ENCODE measurements at places on chromosomes 2 and 18.

DNA sequence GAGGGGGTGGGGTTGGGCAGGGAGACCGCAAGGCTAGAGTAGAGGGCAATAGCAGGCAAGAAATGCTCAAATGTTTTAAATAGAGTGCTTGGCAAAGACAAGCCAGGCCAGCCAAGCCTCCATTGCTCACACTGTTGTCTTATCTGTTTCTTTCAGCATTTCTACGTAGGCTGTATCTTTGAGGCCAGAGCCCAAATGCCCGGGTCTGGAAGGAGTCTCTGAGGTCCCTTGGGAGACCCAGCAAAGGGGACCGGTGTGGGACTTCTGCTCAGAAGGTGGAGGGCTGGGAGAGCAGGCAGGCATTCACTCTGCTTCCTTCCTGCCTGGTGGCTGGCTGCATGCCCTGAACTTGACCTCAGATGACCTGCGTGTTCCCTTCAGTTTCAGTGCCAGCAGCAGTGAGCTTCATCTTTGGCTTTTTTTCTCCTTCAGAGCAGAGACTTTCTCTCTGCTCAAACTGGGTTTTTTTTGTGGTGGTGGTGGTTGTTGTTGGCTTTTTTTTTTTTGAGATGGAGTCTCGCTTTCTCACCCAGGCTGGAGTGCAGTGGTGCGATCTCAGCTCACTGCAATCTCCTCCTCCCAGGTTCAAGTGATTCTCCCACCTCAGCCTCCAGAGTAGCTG is 13.7 kb upstream of the TET3 start:
- peak; percentile 64 for DNase-seq

- no peak for DNase-seq
These were observed 56.3 kb downstream of the ASB1 start for GRCh38 chr2:238483021-238483420.

GRCh38 chr2:12424809-12425208 is 291.9 kb upstream of the TRIB2 start:
- no peak for DNase-seq

GRCh38 chr2:99140860-99141109 is 722 bp upstream of the C2orf15 start:
- DNase-seq: peak; percentile 41

DNA sequence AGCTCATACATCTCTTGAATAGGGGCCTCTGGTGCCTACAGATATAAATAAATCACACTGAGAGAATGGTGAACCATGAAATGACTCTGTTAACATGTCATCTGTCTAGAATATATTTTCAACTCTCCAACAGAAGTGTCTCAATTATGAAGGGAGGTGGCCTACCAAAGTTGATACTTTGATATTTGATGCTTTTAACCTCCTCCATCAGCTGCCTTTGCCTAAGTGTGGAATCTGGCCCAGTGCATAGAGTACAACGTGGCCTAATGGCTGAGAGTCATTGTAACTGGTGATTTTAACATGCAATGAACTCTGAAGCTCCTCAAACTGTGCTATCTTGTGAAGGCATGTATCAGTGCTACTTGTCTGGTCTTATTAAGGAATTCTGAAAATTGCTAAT is 93.4 kb downstream of the MYO3B start:
- no peak for DNase-seq

GRCh38 chr18:22983175-22983574 is 50.0 kb downstream of the RBBP8 start:
- DNase-seq: peak; percentile 48

DNA sequence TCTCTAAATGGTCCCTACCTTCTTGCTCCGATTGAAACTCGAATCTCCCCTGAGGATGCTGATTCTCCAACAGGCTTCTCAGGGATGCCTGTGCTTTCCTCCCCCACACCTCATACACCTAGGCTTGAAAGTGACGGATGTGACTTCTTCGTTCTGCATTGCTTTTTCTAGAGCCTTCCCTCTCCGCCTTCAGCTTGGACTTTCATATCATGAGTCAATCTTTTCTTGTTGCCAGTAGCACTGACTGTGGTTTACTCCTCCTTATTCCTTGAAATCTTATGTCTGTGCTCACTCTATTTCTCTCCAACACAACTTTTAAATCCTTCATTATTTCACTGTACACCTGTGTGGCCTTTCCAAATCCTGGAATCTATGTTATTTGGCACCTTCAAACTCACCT is 451.4 kb downstream of the TMX3 start:
- no peak for DNase-seq

- no peak for DNase-seq
These were observed 75.8 kb downstream of the PHLPP1 start for GRCh38 chr18:62790871-62791772.

DNA sequence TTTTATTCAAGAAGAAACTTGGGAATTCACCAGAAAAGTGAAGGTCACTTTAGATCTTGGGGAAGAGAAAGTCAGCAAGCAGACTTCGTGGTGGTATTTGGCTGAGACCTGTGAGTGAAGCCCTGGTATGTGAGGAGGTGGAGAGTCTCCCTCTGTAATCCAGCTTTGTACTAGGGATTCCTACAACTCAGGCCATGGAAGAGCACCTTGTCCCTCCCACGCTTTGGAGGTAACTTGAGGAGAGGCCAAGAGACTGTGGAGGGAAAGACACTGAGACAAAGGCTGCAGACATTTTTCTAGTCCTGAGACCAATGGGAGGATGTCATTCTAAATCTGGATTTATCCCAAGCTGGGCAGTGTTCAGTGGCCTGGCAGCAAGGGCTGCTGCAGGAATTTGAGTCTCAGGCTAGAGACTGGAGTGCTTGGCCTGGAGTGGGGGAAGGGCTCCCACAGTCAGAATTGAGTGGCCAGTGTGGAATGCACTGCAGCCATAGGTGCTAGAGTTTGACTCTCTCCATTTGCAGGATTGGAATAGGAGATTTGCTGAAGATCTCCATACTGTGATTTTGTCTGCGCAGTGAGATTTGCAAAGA is 219.0 kb downstream of the ACTR3 start:
- DNase-seq: no peak

DNA sequence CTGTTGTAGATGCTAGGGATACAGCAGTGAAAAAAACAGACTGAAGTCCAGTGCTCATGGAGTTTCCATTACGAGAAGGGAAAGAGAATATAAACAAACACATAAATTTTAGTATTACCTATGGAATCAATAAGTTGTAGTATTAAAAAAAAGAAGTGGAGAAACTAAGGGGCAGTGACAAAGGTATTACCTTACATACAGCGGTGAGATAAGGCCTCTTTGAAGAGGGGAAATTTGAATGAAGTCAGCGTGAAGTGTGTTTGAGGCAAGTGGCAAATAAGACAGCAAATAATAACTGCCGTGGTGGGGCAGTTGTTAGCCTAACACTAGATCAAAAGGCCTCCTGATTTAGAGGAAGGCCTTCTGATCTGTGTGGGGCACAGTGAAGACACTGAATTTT is 57.9 kb downstream of the TLK1 start:
- DNase-seq: no peak

DNA sequence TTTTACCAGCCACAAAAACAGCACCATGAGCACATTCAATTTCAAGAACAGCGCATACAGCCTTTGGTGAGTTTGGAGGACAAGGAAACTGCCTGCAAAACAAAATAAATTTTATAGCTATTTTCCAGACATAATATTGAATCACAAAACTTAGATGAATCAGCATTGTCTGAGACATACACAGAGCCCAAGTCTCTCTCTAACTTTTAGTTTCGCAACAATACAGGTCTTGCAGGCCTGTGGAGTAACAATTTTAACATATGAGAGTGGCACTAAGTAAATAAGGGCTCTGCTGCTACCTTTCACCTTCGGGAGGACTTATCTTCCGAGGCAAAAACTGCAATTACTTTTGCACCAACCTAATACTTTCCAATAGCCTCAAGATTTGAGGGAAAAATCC is 56.1 kb upstream of the PEX13 start:
- peak; percentile 30 for DNase-seq

DNA sequence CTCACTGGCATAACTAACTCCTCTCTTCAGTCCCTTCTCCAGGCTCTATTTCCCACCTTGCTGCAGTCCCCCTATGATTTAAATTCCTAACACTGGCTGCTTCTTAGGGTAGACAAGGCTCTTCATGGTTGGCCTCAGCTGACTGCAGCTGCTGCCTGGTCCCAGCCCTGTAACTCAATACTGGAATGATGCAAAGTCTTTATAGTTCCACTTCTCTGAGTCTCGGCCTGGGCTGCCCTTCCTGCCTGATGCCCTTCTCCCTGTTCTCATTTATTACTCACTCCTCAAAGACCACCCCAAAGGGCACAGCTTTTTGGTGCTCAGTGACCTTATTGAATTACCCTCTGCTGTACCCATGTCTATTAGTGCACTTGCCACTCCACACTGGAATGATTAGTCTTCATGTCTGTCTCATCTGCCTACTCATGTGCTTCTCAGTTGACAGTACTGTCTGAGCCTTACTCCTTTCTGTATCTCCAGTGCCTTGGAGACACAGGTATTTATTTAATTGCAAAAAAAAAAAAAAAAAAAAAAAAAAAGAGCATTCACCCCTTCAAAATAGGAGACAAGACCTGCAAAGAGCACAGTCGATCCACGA is 199.4 kb upstream of the REV1 start:
- no peak for DNase-seq

GRCh38 chr18:50083708-50084107 is 111.2 kb downstream of the MYO5B start:
- DNase-seq: no peak

DNA sequence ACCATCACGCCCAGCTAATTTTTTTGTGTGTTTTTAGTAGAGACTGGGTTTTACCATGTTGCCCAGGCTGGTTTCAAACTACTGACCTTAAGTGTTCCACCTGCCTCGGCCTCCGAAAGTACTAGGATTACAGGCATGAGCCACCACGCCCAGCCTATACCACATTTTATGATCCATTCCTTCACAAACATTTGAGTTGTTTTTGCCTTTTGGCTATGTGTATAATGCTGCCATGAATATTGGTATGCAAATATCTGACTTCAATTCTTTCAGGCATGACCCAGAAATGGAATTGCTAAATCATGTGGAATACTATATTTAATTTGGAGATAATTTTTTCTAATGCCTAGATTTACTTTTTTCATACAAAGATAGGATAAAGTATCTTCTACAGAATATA is 68.6 kb downstream of the TTC27 start:
- DNase-seq: no peak

- no peak for DNase-seq
These were observed 25.6 kb upstream of the ZC3H15 start for GRCh38 chr2:186460465-186460864.

- DNase-seq: no peak
These were observed 142.0 kb downstream of the ACTR3 start for GRCh38 chr2:114031605-114032505.

DNA sequence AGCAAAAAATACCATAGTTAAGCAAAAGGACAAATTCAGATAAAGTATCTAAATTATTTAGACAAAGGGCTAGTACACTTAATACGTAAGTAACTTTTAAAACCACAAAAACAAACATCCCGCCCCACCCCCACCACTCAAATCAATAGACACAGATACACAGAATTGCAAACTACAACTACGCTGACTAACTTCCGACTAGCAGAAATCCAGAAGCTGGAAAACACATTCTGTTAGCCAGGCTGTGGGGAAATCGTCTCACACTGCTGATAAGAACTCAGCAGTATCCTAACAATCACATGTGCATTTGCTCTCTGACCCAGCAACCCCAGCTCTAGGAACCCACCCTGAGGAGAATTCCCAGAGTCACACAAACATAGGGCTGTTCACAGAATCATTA is 16.6 kb downstream of the FAM168B start:
- DNase-seq: no peak

DNA sequence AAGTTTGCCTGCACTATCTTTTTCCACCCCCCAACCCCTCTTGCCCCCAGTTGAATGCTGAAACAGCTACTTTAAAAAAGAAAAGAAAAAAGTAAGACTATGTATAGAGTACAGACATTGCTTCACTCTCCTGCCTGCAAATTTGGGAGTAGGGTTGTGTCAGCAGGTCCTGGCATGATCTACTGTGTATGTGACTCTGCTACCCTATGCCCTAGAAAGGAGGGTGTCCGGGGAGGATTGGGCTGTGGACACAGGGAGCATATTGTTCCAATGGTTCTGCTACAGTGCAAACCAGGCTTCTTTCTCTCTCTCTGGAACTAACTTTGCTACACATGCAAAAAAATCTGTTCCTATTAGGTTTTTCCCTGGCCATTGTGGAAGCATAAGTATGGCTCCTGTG is 9.9 kb upstream of the ZEB2 start:
- no peak for DNase-seq

GRCh38 chr18:41695441-41695840 is 259.6 kb upstream of the PIK3C3 start:
- no peak for DNase-seq

- DNase-seq: no peak
These were observed 143.2 kb downstream of the DDX1 start for GRCh38 chr2:15734674-15735483.

- no peak for DNase-seq
These were observed 31.9 kb downstream of the HADHB start for GRCh38 chr2:26276484-26277227.

DNA sequence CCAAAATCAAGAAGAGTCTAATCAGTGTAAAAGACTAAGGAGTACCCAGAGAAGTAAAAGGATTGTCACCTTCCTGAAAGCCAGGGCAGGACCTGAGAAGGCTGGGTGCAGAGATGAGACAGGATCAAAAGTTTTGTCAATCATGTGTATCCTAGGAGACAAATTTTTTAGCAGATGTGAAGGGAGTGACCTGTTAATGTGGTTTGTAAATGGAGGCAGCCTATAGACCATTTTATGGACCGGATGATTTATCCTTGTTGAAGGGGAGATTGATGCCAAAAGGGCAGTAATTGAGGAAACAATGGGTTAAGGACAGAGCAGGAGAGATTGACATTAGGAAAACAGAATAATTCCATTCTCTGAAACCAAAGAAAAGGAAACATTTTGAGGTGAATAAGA is 813 bp downstream of the NDC80 start:
- DNase-seq: no peak

DNA sequence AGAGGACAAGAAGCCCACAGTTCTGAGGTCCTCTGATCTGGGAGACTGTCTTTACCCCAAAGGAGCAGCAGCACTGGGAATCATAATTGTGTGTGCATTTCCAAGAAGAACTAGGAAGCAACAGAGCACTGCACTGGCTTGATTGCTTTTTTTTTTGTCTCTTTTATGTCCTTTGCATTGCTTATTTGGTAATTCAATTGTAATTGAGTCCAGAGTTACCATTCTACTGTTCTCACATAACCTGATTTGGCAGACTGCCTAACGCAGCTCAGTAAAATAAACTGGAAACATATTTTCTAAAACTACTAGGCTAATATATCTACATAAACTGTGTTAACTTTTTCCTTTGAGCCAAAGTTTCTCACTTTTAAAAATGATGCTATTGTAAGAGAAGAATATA is 190.3 kb upstream of the SLC8A1 start:
- DNase-seq: no peak

GRCh38 chr2:176848844-176849243 is 363.8 kb upstream of the HNRNPA3 start:
- no peak for DNase-seq

GRCh38 chr2:155689791-155690190 is 642.7 kb downstream of the NR4A2 start:
- no peak for DNase-seq

- no peak for DNase-seq
These were observed 58.3 kb downstream of the MTCL1 start for GRCh38 chr18:8763611-8764010.

- no peak for DNase-seq
These were observed 145.3 kb upstream of the SMAD7 start for GRCh38 chr18:49096021-49096420.
